ENCODE measurements at places on chromosomes 2 and 18.

DNA sequence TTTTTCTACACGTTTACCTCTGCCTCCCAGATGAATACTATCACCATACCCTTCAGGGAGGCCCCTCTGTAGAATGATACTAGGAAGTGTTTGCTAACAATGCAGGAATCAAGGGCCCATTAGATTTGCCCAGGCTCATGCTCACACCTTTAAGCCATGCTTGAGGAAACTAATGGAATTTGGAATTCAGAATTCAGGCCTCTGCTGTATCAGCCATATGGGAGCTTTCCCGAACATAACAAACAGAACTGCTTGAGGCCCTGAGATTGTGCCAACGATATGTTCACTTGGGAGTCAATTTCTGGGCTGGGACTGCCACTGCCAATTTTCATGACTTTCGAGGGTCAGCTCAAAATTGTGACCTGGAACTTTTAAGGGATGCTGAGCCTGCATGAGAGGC lies 282.5 kb downstream of the CLIP4 start:
- DNase-seq = no peak

DNA sequence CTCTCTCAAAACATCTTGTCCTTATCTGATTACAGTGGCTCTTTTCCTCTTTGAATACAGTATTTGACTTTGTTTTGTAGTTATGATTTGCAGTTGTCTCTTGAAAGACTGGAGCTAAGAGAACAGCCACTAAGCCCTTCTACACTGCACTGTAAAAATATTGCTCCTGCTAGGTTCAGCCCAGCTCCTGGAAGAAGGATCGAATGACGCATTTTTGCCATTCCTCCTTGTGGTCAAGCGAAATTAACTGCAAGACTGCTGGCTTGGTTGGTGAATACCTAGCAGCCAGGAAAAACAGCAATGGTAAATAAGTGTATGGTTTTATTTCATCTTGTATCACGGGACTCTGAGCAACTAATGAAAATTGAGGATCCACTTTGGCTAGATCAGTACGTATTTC lies 407.8 kb upstream of the CDH2 start:
- DNase-seq = no peak

DNA sequence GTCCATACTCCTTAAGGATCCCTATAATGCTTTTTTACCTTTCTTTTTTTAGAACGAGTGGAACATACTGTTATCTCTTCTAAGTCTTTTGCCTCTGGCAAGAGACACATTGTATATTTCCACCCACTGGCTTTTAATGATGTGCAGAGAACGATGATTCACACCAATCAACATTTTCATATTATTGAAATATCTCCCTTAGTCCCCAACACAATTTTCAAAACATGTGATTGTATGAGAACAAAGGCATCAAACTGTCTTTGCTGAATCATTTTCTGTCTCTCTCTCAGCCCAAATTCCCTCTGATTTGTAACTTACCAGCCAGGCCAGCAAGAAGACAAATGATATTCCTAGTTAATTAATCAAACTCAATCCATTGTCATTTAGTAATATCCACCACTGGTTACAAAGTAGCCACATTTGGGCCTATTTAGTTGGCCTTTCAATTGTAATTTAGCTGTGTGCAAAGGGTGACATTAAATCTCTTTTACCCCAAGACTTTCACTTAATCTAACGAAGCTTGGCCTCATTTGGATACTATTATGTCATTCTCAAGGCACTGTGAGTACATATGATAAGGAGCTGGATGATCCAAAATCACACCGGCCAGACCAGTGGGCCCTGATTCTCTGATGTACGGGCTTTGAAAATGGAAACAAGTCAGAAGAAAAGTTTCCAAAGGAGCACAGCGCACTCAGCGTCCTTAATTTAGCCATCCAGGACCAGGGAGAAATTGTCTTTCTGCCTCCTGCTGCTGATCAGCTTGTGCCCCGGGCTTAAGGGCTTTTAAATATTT lies 185.1 kb downstream of the SCG2 start:
- DNase-seq = no peak

DNA sequence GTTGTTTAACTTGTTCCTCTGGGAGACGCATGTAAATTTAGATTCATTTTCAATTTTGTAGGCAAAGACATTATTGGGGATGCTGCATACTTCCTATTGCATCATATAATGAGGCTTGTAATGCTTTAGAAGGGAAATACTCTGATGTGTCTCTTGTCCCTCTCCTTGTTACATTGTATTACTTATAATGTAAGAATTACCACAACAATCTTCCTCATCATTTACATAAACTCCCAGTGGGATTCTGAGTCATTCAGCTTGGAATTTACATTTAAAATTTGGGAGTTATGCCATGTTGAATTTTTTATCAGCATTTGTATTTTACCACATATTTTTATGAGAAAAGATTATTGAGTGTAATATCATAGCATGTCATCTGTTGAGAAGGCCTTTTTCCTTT lies 963.4 kb upstream of the NRXN1 start:
- no peak for DNase-seq

GRCh38 chr18:1848716-1849115 lies 722.6 kb downstream of the METTL4 start:
- DNase-seq = no peak
